AG10803 (cell line): ENCODE measurements at places on chromosomes 2 and 18.

- no peak for DNase-seq
Observed at GRCh38 chr2:21590026-21590690, 466.4 kb downstream of the TDRD15 start.

GRCh38 chr2:182359990-182360662 is 66.7 kb downstream of the PDE1A start:
- peak; percentile 50 for DNase-seq

GRCh38 chr2:142445551-142446072 is 314.8 kb upstream of the LRP1B start:
- DNase-seq, result no peak

GRCh38 chr2:68253219-68254068 is 1.1 kb upstream of the PPP3R1 start:
- no peak for DNase-seq

- DNase-seq, result peak; percentile 97
Observed at GRCh38 chr2:173048897-173049661, 26.6 kb upstream of the MAP3K20 start.

GRCh38 chr2:45134726-45135125 is 125.5 kb upstream of the SIX2 start:
- DNase-seq, result peak; percentile 38

DNA sequence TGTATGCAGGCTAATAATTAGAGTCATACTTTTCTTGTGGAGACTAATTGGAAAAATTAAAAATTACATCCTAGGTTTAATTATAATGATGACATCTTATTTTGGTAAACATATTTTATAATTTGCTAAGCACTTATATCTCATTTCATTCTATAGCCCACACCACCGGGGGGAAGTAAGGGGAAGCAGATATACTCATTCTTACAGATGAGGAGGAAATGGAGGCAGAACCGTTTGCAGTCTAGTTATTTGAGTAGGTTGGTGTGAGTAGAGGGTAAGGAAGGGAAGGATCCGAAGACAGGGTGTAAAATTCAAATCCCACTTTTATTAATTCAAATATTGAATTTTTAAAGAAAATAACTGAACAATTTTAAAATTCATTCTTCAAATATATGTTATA is 3.7 kb downstream of the ITGAV start:
- no peak for DNase-seq

DNA sequence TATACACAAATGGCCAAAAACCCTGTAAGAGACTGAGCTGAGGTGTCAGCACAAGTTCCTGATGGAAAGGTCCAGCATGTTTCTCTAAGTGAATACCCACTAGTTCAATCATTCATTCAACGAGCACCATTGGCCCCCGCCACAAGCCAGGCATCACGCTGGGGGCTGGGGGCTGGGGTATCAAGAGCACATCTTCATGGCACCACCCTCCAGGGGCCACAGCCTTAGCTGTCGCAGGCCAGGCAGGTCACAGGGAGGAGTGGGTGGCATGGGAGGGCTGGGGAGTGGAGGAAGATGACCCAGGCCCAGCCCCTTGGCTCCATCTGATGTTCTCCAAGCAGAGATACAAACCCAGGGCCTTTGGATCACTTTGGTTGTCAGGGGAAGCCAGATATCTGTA is 97.9 kb downstream of the ACKR3 start:
- no peak for DNase-seq

DNA sequence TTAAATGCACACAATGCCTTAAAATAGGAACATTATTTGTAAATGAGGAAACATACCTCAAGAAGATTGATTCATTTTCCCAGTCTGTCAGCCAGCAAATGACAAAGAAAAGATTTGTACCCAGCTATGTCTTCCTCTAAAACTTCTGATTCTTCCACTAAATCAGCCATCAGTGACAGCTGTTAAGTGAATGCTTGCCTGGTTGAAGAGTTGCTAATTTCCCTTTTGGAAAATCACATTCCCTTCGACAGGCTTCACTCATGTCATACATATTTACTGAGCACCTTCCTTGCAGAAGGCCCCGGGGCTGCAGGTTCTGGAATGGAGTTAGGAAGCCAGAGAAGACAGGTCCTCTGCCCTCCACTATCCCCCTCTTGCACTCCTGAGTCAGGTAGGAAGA is 112.0 kb upstream of the SLC66A3 start:
- no peak for DNase-seq

DNA sequence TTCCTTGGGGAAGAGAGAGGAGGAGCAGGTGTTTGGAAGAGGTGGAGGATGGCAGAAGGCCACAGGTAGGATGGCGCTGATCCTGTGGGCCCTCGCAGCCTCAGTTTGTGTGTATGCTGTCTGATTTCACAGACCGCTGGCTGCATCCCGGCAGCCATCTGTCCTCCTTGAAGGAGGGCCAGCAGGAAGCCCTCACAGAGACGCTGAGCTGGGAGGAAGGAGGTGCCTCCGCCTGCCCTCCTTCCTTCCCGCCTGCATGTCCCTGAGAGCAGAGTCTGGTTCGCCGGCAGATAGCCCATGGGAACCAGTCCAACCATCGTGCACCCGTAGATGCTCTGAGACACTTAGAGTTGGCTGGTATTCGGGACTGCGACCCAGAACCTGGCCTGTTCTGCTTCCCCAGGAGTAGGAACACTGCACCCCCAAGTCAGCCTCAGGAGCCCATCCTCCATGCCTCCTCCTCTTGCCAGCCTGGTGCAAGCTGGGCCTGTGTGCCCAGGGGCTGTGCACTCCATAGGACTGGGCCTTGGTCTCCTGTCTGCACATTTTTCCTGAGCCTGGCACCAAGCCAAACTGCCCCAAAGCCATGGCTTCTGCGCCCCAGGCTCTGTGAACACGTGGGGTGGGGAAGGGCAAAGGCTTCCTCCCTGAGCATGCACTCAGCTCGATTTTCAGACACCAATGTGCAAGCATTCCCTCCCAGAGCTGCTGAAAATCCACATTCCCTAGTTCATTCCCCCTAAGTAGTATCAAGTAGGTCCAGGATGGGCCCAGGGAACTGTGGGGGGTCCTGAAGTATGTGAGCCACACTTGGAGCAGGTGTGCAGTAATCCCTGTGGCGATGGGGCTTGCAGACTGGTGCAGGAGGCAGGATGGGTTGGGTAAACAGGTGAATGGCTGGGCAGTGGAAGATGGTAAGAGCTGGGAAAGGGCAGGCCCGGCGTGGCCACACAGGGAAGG is 115.6 kb downstream of the SEPTIN10 start:
- DNase-seq, result peak; percentile 38

GRCh38 chr2:188631037-188631809 is 339.5 kb downstream of the GULP1 start:
- no peak for DNase-seq

DNA sequence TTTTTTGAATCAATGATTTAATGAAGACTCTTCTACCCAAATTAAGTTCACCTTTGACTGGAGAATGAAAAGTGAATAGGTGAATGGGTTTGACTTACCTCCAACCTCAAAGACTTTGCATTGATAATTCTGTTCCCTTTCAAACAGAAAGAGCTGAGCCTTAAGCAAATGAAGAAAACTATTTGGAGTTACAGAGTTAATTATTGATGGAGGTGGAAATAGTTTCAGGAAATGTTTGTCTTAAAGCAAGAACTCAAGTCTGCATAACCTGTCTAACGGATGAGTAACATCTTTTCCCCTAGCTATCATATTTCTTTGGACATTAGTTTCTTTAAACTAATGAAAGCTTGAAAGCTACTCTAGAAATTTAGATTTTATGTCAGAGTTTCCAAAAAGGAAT is 166.5 kb downstream of the CERS6 start:
- DNase-seq, result no peak

DNA sequence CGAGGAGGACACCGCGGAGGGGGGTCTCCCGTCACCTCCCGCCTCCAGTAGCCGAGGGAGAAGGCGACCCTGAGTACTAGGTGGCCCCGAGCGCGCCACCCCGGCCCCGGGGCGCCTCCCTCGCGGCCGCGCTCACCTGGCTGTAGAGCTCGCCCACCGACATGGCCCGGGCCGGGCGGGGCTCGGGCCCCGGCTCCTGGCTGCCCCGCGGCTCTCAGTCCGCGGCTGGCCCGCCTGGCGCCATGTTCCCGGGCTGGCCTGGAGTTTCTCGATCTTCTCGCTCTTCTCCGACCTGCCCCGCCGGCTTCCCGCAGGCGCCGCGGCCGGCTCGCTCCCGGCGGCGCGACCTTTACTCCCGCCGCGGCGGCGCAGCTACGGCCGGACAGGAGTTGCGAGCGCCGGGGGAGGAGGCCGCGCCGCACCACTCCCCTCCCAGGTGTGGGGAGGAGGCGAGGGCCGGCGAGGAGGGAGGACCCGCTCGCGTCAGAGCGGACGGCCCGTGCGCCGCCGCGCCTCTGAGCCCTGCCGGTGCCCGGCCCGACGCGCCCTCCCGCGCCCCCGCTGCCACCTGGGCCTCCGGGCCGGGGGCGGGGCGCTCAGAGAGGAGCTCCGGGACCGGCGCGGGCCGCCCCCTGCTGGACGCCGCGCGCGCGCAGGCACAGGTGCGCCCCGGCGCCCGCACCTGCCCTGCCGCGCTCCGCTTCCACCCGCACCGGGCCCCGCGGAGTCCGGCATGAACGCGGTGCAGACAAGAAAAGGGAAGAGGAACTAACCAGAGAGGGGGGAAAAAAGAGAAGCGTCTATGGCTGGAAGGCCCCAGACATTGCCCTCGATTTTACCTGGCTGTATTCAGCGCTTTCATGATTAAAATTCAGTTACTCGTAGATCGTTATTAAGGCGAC is at the start of gene MYO5B:
TSS of gene MYO5B (minus strand) at position 517 of the 902 bp plus-strand sequence. CDS start at position 163, 354 bp downstream.
- DNase-seq, result no peak

- no peak for DNase-seq
Observed at GRCh38 chr18:24914171-24914525, 437.8 kb downstream of the ZNF521 start.

DNA sequence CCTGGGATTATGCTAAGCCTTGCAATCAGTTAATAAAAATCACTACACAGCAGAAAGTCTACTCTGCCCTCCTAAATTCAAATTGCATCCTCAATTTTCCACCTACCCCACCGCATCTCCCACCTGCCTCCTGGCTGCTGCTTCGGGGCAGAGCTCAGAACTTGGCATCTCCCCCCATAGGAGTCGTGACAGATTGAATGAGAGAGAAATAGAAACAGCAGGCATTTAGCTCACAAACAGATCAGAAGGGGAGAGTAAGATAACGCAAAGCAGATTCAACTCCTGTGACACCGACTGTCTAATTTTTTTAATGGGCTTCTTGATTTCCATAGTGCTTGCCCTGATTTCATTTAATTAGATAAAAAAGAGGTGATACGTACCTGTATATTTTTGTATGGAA is 24.7 kb upstream of the LRRC30 start:
- DNase-seq, result no peak

DNA sequence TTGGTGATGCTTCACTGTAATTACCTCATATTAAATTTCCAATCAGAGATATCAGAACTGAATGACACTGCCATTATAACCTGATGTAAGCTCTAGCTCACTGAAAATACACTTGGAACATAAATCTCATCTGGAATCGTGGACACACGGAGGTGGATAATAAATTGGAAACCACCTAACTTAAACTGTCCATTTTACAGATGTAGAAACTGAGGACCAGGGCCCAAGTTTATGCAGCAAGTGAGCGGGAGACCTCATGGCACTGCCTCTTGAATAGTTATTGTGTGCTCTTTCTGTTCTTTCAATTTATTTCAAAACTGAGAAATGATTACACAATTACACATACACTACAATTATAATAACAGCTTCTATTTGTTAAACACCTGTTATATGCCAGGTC is 20.8 kb downstream of the CCDC68 start:
- no peak for DNase-seq

- DNase-seq, result no peak
Observed at GRCh38 chr2:86807468-86808275, 17.0 kb upstream of the CD8A start.

GRCh38 chr2:189601043-189601442 is 20.5 kb upstream of the SLC40A1 start:
- DNase-seq, result no peak

DNA sequence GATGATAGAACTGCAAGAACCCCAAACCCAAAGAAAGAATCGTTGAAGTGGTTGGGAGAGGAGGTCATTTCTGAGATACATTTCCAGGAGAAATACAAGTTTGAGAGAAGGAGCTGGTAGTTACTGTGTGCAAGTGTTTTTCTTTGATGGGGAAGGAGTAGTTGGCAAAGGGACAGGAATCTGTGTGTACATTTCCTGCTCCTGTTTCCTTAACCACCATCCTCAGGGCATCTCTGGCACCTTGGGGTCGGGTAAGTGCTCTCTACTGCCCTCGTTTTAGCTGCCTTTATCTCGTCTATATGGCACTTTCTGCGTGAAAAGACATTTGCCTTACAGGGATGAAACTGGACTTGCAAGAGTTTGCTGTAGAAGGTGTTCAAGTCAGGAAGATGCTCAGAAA is 27.3 kb downstream of the CDC42EP3 start:
- DNase-seq, result no peak

- no peak for DNase-seq
Observed at GRCh38 chr2:24461685-24462084, 29.4 kb upstream of the NCOA1 start.

GRCh38 chr18:79746730-79747129 is 51.0 kb upstream of the KCNG2 start:
- no peak for DNase-seq

DNA sequence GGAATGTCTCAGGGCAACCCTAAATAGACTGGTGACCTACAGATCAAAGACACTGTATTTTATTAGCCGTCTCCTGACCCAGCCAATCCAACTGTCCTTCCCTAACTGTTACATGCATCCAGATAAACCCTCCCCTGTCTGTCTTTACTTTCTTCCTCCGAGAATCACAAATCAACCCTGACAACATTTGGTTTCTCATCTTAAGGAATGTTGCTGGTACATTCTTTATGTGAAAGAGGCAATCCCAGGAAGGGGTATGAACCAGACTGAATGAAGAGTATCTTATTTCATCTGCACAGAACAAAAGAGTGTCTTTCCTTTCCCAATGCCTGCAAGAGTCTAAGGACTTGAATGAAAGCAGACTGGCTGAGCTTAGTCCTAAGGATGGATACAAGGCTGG is 113.9 kb upstream of the LTBP1 start:
- peak; percentile 46 for DNase-seq

- no peak for DNase-seq
Observed at GRCh38 chr2:69499966-69500365, 62.7 kb upstream of the NFU1 start.

GRCh38 chr18:55268628-55269275 is 309.5 kb upstream of the CCDC68 start:
- DNase-seq, result no peak

GRCh38 chr18:55012008-55012407 is 52.7 kb upstream of the CCDC68 start:
- DNase-seq, result peak; percentile 61

DNA sequence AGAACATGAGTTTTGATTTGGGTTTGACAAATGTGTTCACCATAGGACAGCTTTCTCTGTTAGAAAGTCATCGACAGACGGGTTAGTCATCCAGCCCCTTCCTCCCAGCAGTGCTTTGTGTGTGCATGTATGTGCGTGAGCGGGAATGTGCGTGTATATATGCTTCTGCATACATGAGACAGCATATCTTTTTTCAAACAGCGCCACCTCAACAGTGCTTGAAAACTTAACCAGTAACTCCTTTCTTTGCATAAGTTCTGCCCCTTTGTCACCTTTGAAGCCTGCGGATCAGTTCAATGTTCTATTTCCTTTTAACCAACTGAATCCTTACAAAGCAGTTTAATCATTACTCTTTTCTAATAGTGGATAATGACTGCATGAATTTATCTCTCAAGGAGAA is 351.4 kb downstream of the LPIN1 start:
- no peak for DNase-seq
